ENCODE measurements at places on chromosomes 2 and 18.

- peak; percentile 13 for DNase-seq
Observed at GRCh38 chr2:42754021-42754775, 9.7 kb downstream of the OXER1 start.

DNA sequence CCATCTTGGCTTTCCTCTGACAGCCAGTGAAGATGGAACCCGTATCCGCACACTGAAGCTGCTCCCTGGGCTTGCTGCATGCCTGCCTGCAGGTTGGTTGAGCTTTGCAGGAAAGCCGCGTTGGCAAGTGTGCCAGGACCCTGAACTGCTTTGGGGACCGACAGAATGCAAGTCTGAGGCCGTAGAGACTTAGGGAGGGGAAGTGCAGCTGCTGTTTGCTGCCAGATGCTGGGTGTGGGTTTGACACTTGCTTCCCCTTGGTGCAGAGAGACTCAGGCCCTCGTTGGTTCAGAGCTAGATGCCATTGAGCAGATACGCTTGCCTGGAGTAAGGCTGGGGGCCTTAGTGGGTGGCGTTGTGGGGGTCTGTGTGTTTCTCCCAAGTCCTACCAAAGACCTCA lies 13.1 kb upstream of the PHLPP1 start:
- no peak for DNase-seq

DNA sequence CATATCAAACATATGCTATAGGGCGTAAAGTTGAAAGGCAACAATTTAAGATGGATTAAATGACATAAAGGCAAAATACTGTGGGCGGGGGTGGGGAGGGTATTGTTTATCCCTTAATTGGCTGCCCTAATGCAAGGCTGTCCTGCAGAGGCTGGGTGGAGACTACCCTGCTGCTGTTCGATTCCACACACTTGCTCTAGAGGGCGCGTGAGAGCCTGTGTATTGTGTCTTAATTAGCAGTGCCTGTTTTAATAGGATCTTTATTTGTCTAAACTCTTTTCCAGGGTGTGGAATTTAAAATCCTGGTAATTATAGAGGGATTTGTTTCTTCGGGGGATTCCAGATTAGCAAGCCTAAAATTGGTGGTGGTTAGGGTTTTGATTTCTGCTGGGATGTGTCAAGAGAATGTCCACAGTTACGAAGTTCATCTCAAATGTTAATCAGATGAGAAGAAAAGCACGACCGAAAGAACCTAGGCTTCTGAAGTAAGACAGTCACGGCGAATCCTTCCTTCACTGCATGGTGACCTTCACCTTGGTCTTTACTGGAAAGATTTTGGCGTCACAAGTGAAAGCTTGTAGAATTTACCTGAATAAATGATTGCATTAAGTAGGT lies 103.5 kb upstream of the MAP3K20 start:
- peak; percentile 29 for DNase-seq

- DNase-seq, result no peak
Observed at GRCh38 chr2:132860220-132860619, 190.2 kb upstream of the LYPD1 start.

DNA sequence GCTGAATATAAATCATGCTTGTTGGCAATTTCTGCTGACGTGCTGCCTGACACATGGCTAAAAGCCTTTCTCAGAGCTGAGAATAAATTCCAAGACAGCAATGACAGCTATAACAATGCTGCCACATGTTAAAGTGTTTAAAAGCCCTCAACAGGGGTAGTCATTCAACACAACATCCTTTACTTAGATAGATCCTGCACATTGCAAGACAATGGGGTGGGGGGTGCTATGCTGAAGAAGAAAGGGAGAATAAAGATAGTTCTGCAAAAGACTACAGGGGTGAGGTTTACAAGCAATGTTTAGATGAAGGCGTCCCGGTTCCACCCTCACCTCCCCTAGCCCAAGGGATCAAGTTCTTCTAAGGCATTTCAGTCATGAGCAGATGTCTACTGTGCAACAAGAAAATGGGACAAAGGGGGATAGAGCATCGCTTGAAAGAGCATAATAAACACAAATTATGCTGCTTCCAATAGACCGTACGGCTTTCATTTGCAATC lies 291.0 kb upstream of the ACVR2A start:
- DNase-seq, result no peak

DNA sequence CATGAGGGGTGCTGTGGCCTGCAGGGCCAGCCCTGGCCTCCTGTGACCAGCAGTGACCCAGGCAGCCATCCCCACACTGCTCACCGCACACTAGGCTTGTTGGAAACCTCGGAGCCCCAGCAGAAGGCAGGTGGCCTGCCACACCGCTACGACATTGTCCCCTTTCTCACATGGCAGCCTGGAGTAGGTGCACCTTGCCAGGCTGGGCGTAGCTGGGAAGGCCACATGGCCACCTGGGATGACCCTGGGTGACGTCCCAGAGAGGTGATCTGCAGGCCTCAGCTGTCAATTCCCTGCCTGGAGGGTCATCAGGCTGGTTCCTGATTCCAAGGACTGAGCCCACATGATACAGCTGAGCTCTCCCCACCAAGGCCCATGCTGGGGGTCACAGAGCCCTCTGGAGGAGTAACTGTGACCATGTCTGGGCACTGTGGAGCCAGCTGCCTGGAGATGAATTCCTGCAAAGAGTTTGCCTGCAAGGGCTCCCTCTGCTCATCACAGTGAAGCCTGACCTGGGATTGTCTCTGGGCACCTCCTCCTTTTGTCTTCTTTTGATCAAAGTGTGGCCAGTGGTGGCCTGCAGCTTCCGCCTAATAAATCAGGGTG lies 119.6 kb upstream of the OTOS start:
- no peak for DNase-seq

DNA sequence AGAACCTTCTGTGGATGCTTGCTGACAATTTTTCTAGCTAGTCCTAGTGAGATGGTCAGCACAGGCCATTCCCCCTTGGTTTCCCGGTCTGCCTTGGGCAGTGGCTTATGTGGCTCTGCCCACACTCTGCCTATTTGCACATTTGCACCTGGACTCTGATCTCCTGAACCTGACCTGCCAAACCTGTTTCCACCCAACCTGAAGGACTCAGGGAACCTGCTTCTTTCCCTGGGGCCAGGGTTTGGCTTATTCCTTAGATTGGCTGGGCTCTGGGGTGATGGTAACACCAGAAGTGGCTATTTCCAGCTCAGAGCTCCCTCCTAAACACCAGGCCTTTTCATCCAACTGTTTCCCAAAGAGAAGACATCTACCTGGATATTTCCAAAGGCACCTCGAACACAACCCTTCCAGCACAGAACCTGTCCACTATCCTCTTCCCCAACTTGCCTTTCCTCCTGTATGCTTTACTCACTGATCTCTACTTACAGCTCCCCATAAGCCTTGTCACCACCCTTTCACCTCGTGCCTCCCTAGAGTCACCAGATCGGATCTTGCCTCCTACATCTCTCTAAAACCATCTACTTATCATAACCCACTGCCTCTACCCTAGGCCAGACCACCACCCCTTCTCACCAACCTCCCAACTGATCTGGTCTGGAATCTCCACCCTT lies 5.8 kb upstream of the MTA3 start:
- no peak for DNase-seq

DNA sequence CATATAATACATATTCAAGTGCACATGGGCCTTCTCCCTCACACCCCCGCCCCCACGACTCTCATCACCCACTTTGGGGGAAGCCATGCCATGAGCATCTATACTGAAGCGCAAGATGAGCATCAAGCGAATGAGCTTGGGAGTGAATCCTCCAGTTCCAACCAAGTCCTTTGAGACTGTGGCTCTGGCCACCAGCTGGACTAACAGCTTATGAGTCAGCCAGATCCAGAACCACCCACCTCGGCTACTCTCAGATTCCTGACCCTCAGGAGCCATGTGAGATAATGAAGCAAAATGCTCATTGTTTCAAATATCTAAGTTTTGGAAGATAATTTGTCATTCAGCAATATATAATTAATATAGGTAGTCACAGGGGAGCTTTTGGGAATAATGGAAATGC lies 22.2 kb upstream of the IL1RL1 start:
- no peak for DNase-seq

- DNase-seq, result no peak
Observed at GRCh38 chr2:48694149-48694548, 61.4 kb downstream of the LHCGR start.

DNA sequence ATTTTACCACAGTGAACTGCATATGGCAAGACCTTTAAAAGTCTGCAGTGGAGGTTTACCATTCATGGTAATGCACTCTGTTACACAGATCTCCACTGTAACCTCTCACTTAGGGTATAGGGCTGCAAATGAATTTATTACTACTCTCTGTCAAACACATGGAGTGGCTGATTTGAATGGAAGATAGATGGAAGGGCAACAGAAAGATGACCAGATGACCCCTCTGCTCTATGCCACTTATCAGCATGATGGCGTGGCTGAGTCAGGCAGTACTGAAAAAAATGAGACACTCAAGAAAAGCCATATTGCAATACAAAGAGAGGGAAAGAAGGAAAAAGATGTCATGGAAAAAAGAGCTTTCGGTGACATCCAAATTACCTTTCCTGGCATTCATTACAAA lies 72.3 kb downstream of the ABCA12 start:
- no peak for DNase-seq

DNA sequence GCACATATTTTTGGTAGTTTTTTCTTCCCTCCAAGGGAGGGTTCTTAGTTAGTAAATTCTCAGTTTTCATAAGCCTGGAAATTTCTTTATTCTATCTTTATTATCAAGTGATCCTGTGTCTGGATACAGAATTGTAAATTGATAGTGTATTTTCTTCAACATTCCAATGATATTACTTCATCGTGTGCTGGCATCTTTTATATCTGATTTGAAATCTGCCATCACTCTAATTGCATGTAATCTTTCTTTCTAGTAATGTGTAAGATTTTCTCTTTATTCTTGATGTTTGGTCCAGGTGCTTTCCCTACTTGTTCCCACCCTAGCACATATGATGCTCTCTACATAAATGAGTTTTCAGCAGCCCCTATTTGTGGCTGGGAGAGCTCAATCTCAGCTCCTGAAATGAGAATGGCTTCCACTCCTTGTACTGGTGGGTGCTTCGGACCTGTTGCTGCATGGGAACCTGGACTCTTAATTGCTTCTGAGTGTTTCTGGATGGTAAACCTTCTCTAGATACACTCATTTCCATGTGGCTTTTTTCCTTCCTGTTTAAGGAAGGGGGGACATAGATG lies 102.7 kb downstream of the SMIM21 start:
- no peak for DNase-seq

GRCh38 chr18:25352629-25353005 lies 651 bp upstream of the ZNF521 start:
- no peak for DNase-seq

- DNase-seq, result no peak
Observed at GRCh38 chr18:73715210-73715670, 432.4 kb downstream of the FBXO15 start.

DNA sequence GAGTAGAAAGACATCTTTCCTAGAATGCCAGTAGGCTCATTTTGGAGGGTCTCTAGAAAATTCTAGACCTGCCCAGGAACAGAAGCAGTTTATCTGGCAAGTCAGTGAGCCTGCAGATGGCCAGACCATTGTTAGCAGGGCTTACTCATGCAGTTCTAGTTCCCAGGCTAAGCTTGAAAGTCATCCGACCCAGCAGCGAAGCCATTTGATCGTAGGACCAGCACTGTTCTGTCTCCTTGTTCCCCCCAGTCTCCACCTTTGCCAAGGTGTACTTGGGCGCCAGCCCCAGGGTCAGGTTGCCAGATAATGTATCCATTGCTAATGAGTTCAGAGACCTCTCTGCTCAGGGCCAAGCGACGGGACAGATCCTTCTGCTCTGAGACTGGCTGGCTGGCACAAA lies 70.1 kb downstream of the EPAS1 start:
- no peak for DNase-seq

- no peak for DNase-seq
Observed at GRCh38 chr18:36207303-36207702, 20.0 kb downstream of the MOCOS start.

DNA sequence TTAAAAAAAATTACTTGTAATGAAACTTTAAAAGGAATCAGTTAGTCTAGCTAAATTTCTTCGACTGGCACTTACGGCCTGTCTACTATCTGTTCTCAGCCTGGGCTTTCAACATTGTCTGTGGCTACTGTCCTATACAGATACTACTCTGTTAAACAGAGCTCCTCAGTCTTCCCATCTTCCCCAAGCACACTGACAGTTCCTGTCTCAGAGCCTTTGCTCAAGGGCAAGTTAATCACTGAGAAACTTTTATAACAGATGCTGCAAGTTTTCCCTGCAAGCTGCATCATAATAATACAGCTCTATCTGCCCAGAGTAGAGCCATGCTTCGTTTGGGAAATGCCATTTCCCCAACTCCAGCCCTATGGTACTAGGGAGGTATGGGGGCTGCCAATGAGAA lies 11.3 kb upstream of the YPEL5 start:
- no peak for DNase-seq

DNA sequence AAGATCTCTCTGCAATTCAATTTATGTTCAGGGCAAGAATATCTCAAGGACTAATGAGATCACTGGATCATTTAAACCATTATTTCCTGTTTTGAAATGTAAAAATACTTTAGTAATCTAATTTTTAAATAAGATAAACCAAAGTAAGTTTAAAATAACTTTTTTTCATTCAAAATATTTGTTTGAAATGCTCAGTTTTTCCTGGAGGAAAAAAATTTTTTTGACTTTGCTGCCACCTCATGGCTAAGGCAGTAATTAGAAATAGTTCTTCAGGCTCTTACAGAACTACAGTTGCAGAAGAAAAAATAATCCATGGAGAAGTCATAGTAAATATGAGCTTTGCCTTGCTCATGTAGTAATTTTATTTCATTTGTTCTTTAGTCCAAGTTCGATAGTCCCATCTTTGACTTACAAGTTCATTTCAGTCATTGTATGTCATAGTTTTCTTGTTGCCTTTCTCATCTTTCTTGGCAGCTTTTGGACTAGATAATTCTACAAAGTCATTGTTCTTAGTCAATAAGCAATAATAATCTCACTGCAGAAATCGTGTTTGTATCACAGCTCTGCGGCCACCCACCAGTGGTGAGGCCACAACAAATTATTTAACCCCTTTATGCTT lies 127.4 kb downstream of the DPP4 start:
- DNase-seq, result peak; percentile 1

- no peak for DNase-seq
Observed at GRCh38 chr2:207110715-207111114, 55.0 kb downstream of the KLF7 start.

DNA sequence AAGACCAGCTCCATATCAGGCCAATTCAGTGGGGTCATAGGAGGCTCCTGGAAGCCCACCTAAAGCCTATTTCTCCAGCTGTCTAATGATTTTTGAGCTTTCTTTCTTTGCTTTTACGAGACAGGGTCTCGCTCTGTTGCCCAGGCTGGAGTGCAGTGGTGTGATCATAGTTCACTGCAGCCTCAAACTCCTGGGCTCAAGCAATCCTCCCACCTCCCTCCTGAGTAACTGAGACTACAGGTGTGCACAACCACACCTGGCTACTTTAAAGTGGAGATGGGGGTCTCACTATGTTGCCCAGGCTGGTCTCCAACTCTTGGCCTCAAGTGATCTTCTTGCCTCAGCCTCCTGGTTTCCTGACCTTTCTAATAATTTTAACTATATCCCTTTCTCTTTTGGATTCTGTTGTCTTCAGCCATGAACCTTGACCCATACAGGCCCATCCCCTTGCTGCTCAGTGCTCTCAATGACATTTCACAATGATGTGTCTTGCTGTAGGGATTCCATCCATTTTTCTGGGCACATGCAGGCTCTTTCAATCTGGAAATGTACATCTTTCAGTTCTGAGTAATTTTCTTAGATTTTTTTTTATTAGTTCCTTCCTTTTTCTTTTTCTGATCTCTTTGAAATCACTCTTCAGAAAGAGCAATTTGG lies 29.7 kb downstream of the GNLY start:
- DNase-seq, result peak; percentile 73
